GM06990 (cell line): ENCODE measurements at places on chromosomes 6 and 20.

DNA sequence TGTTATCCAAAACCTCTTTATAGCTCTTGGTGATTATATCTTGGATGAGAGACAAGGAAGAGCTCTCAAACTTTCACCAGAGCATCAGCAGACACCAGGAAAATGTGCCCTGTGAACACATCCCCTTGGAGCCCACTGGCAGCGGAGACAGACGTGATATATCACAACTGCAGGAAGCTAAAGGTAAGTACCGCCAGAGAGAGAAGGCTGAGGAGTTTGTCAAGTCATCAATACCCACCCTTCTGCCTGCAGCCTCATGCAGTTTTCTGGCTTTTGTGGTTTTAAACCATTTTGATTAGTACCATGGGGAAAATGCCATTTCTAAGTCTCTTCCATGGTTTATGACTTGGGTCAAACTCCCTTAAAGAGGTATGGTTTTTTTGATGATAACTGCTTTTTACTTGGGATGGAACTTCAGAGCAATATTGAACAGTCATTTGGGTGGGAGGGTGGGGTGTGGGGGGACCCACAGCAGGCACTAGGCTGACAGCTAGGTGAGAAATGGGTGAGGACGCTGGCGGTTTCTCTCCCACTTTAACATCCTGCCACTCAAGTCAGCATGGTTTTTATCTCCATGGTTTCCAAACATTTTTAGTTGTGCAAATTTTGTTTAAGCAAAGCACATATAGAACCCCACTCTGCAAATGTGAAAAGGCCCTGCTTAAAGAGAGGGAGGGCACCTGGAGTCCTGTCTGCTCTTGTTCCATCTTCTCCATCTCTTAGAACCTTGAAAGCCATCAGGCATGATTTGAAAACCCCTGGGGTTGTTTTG, 108.4 kb downstream of the SCML4 start:
- DNase-seq: no peak

DNA sequence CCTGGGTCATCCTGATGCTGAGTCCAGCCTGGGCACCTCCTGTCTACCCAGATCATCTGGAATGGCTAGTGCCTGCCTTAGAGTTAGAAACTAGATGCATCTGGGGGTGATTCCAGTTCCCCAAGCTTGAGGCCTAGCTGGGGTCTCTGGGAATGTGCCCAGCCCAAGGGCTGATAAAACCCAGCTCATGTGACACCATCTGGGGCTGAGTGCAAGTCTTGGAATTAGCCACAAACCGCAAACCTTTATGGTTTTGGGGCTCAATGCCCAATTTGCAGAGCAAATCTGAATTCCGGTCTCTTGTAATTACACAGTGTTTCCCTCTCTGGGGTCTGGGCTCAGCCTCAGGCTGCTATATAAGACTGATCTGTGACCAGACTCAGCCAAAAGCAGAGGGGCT, at the start of gene BPIFB4:
TSS of gene BPIFB4 (plus strand) at position 385 of the 400 bp plus-strand sequence. CDS start 1,884 bp downstream, outside the sequence.
- DNase-seq: no peak

DNA sequence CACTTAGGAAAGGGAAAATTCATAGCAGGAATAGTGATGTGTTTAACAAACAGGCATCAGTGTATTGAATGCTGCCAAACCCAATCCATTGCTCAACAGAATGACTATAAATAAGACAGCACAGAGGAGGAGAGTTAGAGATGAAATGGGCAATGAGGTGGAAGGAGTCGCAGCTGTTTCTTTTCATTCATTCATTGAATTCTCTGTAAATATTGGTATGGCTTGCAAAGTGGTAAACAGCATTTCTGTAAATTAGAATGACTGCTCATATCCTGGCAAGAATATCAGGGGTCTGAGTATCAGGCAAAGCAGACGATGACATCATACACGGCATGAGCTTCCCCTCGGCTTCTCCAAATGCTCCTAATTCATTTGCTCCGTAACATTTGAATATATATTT, 703.6 kb upstream of the SLC35B3 start:
- DNase-seq: no peak

- no peak for DNase-seq
Observed at GRCh38 chr6:62236784-62237183, 49.2 kb downstream of the KHDRBS2 start.

DNA sequence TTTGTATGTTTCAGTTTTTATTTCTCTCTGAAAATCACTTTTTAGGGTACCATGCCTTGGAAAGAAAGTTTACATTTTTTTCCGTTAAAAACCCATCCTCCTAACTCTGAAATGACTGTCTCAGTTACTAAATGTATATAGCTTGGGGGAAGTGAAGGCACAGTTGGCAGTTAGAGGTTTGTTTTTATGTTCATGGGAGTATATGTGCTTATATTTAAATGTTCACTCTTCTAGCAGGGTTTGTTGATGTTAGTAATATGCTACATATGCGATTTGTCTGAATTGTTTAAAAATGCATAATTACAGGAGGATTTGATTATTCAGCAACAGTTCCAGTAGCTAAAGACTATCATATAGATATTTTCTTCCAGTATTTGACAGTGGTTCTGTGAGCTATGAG, 31.1 kb downstream of the CDKAL1 start:
- DNase-seq: no peak

DNA sequence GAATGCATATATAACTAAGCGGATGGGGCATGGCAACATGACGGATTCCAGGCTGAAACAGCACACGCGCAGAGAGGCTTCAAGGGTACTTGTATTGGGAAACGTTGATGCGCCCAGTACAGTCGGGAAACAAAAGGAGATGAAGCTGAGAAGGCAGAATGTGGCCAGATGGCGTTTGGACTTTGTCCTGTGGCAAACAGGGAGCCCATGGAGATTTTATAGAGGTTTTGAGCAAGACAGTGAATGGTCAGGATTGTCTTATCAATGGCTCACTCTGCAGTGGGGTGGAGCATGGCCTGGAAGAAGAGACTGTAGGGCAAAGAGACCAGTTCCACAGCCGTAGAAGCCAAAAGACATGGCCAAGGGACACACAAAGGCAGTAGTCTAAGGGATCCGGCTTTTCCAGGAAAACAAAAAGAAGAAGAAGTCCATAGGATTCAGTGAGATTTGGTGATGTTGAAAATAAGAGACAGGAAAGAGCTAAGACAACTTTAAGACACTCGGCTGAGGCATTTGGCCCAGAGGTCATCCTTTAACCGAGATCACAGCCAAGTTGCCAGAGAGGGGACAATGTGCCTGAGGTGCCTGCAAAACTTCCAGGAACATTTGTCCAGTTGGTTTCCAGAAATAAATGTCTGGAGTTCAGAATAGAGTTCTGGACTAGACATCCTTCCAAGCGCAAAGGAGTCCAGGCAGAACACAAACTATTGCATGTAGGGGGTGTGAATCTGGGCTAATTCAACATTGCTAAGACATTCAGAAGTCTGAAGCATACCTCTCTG, 123.0 kb upstream of the RREB1 start:
- DNase-seq: no peak

DNA sequence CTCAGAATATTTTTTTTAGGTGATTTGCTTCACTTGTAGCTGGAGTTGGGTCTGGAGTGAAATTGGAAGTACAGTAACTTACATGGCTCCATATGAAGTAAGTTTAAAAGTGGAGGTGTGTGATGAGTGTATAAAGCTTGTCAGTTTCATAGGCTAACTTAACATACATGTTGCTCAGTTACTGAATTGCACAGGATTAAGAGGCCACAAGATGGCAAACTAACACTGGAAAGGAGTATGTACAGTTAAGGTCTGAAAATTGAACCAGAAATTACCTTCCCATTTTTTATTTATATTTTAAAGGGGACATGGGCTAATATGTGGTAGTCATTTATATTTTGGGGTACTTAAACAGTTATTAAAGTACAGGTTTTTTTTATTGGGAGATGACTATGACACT, 45.3 kb upstream of the SMIM8 start:
- DNase-seq: no peak

DNA sequence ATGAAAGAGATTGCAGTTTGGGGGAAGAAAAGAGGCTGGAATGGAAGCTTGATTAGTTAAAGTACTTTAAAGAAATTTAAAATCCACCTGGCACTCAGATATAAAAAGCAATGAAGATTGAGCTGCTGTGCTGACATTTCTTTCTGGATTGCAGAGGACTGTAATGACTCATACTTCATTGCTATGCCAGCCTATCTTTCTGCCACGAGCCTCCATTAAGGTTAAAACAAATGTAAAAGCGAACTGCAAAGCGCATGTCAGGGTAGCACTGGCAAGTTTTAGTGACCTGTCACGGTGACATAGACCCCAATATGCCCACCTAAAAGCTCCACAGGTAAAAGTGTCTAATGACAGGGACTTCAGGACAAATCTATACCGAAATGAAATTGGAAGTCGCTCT, 449.6 kb downstream of the C6orf118 start:
- no peak for DNase-seq

- no peak for DNase-seq
Observed at GRCh38 chr20:17327185-17328148, 100.6 kb downstream of the PCSK2 start.

DNA sequence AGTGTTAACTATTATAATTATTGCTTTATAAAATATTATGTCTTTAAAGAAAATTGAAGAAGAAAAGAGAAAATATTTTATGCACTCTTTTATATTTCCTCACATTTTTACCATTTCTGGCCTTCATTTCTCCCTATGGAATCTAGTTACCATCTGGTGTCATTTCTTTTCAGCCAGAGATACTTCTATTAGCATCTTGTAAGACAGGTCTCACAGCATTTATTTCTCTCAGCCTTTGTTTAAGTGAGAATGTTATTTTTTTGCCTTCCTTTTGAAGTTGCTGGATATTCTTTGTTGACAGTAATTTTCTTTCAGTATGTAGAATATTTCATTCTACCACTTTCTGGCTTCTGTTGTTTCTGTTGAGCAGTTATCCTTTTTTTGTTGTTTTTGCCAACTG, 652.1 kb upstream of the CITED2 start:
- no peak for DNase-seq

DNA sequence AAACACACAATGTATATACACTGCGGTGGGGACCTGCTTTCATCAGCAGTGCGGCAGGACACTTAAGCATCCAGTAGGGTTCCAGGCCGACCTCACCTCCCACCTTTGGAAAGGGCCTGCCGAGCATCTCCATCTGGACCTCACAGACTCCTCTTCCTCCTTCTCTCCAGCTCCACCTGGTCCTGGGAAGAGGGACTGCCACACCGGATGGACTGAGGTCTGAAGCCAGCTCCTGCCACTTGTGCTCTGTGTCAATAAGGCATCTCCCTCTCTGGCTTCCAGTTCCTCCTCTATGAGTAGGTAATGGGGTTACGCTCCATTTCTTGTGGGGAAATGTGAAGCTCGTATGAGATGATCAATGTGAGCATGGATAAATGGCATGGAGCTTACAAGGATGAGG, 19.1 kb upstream of the NNAT start:
- DNase-seq: no peak

GRCh38 chr6:126038234-126038633, 51.9 kb downstream of the TRMT11 start:
- no peak for DNase-seq
